Activated CD4-positive, alpha-beta T cell treated with anti-CD3 and anti-CD28 coated beads for 1 hour (primary cell): ENCODE measurements at places on chromosomes 1 and 21.

DNA sequence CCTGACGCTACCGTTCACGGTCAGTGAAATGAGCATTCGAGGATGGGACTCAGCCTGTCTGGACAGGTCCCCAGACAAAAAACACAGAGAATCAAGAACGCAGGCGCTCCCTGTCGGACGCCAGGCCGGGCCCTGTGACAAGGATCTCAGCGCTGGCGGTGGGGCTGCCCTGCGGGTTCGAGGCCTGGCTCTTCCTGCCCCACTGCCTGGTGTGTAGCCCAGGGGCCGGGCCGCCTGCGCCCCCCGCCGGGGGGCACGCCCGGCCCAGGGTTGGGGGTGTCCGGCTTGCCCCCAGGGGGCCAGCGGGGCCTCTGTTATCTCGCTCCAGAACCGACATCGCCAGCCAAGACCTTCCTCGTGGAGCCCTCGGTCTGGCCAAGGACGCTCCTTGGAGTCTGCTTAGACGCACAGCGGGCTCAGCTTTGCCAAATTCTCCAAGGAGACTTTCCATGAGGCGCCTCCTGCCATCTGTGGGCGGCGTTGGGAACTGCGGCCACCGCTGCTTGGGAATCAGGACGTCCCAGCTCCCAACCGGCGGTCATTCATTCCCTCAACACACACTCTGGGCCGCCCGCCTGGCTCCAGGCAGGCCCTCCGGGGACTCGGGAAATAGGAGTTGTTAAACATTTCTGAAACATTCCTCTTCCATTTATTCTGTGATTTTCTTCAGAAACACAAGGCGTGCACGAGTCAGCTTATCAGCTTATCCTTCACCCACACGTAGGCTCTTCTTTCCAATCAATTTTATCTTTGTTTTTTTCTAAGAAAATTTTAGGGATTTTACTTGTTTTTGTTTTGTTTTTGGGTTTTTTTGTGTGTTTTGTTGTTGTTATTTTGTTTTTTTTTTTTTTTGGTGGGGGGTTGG lies 11.3 kb upstream of the RIPK4 start:
- DNase-seq, result no peak

DNA sequence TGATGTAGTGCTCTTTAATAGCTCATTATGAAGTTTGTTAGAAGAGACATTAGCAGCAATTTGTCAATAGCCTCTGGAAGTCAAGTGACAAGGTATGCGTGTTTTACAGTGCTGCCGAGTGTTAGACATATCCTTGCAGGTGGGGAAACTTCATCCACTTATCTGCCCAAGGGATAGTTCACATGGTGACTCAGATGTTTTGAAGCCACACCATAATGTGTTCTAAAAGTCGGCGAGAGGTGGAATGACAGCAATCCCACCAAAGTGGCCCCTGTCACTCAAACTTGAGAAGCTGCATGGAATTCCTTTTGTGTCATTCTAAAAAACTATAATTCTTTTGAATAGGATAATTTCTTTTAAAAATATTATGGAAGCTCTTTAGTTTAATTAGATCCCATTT lies 98.1 kb downstream of the RUNX1 start:
- no peak for DNase-seq

DNA sequence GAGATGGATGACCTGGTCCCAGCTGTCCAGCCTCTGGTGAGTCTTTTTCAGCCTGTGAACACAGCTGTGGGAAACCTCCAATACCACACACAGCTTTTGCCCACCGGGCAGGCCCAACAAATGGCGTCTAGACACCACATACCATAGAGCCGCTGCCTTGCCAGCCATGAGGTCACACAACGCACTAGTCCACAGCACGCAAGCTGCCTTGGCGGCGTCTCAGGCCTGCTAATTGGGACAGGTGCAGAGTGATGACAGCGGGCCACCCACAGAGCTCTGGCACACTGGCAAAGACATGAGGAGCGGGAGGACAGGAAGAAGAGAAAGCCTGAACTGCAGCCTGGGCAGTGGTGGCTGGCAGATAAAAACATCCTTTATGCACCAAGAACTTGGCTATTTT lies 125.5 kb downstream of the ADAMTS1 start:
- DNase-seq, result no peak

GRCh38 chr1:163082971-163083370 lies 13.8 kb downstream of the RGS4 start:
- DNase-seq, result no peak

GRCh38 chr1:40939320-40940059 lies 40.0 kb upstream of the CTPS1 start:
- DNase-seq, result no peak
